NCI-H1436 treated with DMSO at 0.1 percent for 48 hours (cell line): ENCODE measurements at places on chromosomes 4 and X.

- DNase-seq: no peak
These were observed 7.8 kb upstream of the TBC1D14 start for GRCh38 chr4:6901669-6902317.

DNA sequence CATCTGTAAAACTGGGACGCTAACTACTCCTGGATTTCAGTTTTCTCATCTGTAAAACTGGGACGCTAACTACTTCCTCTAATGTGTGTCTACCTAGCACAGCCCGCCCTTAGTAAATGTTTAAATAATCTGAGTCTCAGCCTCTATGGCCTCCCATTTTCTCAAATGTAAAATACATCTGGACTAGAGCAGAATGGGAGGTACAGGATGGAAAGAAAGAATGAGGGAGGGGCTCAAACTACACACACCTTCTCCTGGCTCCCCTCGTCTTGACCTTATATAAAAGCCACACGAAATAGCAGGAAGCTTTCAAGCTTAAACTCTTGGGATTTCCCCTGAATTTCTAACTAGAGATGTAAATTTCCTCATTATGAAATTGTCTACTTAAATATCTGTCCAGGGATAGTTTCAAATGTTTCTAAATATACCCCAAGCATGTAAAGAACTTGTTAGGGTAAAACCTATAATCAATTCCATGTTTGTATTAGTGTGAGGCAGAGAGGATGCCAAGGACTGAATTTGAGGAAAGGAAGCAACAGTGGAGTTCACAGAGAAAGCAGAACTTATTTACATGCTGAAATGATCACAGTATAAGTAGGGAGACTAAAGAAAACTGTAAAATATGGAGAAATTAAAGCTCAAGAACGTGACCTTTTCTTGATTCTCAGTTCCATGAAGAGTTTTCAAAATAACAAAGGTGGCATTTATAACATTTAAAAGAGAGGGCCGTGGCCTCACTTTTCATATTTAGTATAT is 220.0 kb downstream of the NWD2 start:
- no peak for DNase-seq

DNA sequence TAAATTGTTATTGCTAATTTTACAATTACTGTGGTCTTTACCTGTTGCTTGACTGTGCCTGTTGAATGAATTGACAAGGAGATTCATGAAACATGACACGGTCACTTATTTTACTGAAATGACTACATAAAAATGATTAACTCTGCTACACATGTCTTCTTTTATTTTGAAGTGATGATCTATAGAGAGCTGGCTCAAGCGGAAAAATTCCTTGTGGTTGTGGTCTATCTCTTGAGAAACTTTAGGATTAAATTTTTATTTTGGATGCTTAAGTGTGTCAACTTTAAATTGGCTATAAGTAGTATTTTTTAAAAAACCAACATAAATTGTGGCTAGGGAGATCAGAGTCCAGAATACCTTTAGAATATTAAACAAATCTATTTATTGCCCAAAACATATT is 131.8 kb upstream of the PITX2 start:
- DNase-seq: no peak

GRCh38 chr4:183438458-183439113 is 5.8 kb upstream of the CDKN2AIP start:
- DNase-seq: no peak

- DNase-seq: no peak
These were observed 8.6 kb downstream of the CFAP97 start for GRCh38 chr4:185194924-185195888.

- no peak for DNase-seq
These were observed 236.1 kb downstream of the QDPR start for GRCh38 chr4:17275836-17276235.

DNA sequence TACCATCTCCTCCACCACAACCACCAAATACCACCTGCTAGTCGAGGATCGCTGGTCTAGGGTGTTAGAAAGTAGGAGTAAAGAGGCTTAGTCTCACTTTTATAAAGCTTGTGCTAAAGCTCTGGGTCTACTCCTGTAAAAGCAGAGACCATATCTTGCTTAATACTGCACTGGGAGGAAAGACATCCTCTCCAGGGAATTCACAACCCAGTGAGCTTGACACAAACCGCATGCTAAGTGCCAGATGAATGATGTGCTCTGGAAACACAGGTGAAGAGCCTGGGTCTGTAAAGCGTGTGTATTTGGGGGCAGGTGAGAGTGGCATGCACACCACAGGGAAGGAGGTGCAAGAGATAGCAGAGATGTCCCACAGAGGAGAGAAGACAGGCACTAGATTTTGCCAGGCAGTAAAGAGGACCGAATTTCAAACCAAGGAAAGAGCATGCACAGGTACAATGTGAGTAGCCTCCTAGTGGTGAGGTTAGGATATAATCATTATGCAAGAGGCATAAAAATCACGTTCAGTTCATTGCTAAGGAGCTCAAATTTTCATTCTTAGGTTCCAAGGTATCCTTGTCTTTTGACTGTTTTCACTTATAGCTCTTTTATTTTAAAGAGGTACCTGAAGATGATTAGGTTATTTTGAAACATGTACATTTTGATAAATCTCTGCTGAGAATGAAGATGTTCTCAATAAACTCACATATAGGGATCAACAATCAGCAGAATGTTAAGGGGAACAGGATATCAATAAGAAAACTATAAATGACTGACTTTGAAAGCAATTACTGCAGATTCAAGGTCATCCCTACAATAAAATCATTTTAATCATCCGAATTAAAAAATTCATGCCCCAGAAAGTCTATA is 20.7 kb downstream of the TAPT1 start:
- DNase-seq: no peak

- no peak for DNase-seq
These were observed 716 bp downstream of the THAP9 start for GRCh38 chr4:82901183-82901718.

DNA sequence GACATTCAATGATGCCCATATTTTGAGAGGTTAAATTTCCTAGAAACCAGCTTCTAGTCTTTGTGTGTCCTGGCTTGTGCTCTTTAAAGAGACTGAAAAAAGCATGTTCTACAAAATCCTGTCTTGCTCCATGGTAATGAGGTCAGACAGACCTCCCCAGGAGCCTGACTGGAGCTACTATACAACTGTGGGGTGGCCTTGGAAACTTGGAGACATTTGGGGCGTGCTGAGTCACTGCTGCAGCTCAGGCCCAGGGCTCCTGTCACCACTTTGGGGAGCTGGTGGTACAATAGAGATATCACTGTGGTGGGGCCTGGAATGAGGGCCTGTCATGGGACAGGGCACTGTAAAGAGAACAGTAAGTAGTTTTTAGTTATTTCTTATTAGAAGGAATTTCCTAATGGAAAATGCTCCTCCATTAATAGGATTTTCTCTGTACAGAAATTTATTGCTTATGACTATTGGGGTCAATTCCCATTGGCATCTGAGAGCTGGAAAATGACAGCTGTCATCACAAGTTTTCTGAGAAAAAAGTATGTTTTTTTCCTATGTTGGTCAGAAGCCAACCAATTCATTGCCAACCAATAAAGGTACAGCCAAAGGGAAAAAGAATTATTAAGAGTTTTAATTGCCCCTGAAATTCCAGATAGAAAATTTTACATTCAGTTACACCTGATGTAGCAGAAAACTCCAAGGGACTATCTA is 207.4 kb upstream of the JADE1 start:
- DNase-seq: no peak

- DNase-seq: no peak
These were observed 51.1 kb downstream of the TXK start for GRCh38 chr4:48082956-48083355.

- DNase-seq: no peak
These were observed 489.2 kb upstream of the CTSO start for GRCh38 chr4:156442912-156443311.

- no peak for DNase-seq
These were observed 118.6 kb downstream of the CRLF2 start for GRCh38 chrX:1093586-1094421.

DNA sequence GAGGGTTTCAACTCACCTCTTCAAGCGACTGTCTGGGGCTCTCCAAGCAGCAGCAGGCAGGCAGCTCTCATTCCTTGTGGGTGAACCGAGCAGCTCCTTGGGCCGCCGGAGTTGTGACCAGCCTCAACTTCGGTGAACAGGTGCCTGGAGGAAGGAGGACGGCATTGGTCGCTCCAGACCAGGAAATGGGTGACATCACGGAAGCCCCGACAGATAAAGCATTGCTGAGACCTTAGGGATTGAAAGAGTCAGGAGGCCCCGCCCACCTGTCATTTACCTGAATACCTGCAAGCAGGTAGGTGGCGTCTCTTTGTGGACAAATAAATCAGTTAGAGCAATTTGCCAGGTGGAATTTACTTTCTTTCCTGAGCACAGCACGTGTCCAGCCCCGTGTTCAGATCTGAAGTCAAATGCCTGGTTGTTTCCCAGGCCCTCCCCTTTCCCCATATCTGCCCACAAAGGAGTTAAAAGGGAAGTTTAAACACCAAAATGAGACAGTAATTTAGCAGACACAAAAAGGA is at the start of gene LNX1:
Gene LNX1 (minus strand): TSS at position 115 of the 521 bp plus-strand sequence. CDS start 17,484 bp downstream, outside the sequence.
- peak; percentile 60 for DNase-seq

DNA sequence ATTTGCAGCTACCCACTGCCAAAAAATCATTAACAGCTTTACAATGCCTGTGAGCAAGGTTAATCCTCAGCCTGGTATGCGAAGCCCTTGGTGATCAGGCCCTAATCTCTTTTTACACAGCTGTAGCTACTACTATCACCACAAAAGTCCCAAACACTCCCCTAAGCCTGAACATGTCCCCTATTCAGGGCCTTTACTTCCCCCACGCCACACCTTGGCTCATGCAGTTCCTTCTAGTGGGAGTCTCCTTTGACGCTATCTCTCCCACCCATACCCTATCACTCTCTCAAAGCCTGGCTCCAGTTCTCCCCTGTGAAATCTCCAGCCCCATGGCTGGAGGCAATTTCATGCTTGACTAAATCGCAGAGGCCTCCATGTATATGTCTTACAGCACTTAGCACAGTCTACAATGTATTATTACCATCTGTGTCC is 90.6 kb upstream of the CBR4 start:
- no peak for DNase-seq

DNA sequence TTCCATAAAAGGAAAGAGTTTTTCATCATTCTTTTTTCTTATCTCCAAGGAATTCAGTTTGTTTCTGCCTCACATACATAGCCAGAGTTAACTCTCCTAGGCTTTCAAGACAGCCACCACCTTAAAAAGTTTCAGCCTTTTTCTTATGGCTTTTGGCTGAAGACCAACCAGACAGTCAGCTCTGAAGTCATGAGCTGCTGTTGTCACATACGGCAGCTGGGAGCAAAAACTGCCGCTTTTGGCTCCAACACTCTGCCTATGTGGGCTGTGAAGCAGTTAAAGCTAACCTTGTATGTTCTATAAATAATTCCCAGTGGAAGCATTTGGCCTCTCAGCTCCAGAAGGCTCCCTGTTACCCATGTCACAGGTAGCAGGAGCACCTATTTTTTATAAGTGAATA is 104.1 kb downstream of the KLHL4 start:
- DNase-seq: no peak

- DNase-seq: no peak
These were observed 5.9 kb upstream of the RAB40AL start for GRCh38 chrX:102930990-102931756.

DNA sequence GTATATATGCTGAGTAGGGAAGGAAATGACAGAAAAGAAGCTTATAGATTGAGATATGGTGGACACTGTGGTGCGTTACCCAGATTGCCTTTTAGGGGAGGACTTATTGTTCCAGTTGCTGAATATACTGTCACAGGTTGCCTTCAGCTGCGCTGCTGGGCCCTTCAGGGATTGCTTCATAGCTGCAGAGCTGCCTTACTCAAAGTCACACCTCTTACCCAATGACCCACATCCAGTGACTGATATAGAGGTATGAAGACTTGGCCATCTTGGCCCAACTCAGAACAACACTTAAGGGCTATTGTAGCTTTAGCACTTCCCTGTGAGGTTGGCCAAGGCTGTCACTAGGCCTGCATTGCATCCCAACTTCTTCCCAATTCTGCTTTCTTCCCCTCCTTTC is 63.4 kb upstream of the TMEM164 start:
- no peak for DNase-seq

GRCh38 chr4:188450571-188450970 is 311.3 kb downstream of the TRIML1 start:
- DNase-seq: no peak

DNA sequence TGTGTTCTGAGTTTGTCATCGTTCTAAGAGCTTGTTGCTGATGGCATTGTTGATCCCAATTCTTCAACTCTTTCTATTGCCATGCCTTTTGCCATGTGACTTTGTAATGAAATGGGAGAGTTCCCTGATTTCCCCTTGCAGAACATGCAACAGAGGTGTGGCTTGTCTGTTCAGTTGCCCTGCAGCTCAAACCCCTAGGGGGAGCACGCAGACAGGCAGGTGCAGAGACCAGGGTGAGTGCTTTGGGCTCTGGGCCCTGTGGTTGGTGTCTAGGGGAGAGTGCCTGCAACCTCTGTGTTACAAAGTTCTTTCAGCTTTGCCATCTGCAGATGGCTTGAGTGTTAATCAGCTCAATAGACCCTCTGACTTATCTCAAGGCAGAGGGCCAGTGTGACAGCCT is 332.7 kb downstream of the MID1IP1 start:
- DNase-seq: no peak

DNA sequence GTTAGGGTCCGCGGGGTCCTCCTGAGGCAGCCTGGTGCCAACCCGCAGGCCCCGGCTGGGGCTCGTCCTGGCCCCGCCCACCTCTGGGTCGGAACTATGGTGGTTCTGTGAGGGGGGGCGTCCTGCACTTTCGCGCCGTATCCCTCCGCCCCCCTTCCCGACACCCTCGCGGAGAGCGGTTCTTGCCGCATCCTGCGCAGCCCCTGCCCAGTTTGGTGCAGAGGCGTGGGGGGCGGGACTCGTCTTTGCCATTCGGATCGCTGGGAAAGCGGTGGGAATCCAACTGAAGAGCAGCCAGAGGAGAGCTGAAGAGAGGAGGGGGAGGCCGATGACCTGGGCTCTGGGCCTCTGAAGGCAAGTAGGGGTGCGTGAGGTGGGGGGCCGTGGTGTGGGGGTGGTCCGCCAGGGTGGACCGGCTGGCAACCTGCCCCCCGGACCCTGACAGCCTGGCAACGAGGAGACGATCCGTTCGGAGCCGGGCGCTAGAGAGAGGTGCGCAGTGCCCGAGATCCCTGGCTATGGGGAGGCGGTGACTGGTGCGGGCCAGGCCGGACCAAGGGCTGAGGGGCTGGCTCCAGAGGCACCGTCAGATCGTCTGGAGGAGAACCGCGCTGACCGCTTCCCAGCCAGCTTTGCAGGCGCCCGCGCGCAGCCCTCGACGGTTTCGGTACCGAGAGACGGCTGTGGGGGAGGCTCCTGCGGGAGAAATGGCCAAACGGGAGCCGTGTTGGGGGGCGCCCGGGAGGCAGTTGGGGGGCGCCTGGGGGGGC is at the start of gene GPRASP1:
Gene GPRASP1 (plus strand): TSS at position 242 of the 770 bp plus-strand sequence. CDS start 2,431 bp downstream, outside the sequence.
- no peak for DNase-seq

GRCh38 chr4:118742050-118742449 is 56.9 kb downstream of the METTL14 start:
- no peak for DNase-seq

GRCh38 chr4:73704314-73705055 is 35.9 kb upstream of the CXCL8 start:
- no peak for DNase-seq

- no peak for DNase-seq
These were observed 61.3 kb upstream of the CASK start for GRCh38 chrX:41984628-41985027.
